AG10803 (cell line): ENCODE measurements at places on chromosomes 16 and 17.

DNA sequence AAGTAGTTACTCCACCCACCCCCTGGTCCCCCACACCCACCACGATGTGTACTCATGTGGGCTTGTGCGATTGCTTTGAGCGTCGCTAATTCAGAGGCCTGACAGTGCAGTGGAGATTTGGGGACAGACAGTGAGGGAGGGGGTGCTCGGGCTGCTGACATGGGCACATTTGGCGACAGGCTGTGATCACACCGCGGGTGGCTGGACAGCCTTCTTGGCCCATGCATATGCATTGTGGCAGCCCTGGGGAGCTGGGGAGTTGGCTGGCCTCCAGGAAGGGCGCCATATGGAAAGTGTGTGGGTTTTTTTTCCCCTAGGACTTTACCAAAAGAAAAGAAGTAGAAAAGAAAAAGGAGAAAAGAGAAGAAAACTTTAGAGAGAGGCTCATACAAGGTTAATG is 275.5 kb upstream of the N4BP1 start:
- DNase-seq, result no peak

- DNase-seq, result no peak
Measured at GRCh38 chr17:39662551-39663339, 2.4 kb upstream of the TCAP start.

GRCh38 chr16:72952404-72952803 is 95.5 kb downstream of the ZFHX3 start:
- no peak for DNase-seq

- no peak for DNase-seq
Measured at GRCh38 chr16:1858189-1858865, 13.6 kb downstream of the MEIOB start.

DNA sequence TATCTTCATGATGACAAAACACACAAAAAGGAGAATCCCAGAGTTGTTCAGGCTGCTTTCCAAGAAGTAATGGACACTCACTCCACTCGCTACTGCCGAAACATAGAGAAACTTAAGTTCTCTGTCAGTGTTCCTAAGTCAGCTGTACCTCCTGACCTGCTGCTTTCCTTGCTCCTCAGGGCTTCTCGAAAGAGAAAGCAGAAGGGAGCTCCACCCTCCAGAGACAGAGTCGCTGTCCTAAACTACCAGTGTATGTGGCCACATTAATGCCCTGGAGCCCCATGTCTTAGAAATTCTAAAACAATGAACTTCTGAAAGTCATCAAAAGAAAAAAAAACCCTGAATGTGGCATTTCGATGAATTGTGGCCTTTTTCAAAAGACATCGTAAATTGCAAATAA is 390.8 kb upstream of the MON1B start:
- DNase-seq, result no peak

GRCh38 chr17:46876353-46876887 is 25.0 kb downstream of the WNT9B start:
- no peak for DNase-seq

DNA sequence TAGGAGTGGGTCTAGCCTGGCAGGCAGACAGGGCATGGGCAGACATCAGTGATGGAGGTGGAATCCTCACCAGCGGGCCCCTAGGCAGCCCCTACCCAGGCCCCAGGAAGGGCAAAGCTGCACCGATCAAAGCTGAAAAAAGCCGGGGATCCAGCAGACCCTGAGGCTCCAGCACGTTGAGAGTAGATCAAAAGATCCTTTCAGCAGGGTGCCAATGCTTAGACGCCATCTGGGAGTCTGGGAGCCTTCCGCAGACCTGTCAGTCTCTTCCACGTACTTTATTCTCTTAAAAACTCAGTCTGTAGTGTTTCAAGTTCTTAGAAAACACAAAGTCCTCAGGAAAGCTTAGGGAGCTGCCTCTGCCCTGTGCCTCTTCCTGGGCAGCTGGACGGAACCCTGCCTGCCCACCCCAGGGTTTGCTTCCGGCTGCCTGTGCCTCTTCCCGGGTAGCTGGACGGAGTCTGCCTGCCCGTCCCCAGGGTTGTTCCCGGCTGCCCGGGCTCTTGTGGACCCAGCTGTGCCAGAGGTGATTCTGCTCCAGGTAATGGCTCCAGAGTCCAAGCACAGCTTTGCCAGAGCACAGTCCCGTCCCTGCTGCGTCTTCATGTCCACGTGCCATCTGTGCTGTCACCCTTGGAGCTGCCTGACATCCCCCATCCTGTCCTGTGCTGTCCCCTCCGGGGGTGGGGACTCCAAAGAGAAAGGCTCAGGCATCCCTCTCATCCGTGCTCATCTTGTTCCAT is 50.8 kb upstream of the PVALEF start:
- no peak for DNase-seq

GRCh38 chr16:49273771-49274170 is 7.9 kb downstream of the CBLN1 start:
- DNase-seq, result no peak

DNA sequence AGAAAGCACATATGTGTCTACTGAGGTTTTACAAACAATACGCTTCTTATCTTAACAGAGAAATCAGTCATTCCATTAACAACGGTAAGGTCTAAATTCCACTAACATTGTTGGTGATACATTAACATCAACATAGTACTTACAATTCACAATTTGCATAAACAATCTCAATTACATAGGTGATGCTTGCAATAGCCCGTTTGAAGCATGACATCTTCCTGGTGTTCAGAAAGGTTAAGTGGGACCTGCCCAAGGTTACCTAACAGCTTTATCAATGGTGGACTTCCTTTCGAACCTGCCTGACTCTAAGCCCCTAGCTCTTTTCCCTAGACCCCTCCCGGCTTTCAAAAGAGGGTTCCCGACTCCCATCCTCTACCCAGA is 699 bp downstream of the FAM222B start:
- no peak for DNase-seq

- no peak for DNase-seq
Measured at GRCh38 chr16:84489131-84489530, 15.3 kb downstream of the MEAK7 start.

- DNase-seq, result no peak
Measured at GRCh38 chr16:24759006-24759405, 29.6 kb downstream of the TNRC6A start.

DNA sequence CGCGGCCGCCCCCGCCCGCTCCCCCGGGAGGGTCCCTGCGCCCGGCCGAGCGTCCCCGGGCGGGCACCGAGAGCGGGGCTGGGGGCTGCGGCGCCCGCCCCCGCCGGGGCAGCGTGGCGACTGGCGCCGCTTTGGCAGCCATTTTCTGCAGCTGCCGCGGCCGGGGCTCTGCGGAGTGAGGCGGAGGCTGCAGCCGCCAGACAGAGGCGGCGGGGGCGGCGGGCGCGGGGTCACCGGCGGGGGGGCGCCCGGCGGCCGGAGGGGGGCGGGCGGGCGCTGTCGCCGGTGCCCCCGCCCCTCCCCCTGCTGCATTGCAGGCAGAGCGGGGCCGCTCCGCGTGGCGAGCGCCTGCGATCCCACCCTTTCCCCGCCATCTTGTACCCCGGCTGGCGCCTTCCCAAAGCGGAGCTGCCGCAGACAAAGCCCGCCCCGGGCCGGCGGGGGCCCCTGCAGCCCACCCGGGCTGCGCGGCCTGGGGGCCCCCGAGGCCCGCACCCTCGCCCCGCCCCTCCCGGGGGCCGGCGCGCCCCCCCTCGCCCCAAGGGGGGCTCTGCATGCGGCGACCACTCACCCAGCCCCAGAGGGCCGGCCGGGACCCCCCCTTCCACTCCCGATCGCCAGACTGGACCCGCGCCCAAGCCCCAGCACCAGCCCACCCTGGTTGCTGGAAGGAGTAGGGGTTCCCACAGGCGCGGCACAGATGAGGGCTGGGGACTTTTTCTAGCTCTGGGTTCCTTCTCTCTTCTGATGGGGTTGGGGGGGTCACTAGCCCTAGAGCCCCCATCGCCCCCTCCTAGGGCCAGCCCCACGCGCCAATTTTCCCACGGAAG is 16.6 kb upstream of the CBX8 start:
- no peak for DNase-seq

DNA sequence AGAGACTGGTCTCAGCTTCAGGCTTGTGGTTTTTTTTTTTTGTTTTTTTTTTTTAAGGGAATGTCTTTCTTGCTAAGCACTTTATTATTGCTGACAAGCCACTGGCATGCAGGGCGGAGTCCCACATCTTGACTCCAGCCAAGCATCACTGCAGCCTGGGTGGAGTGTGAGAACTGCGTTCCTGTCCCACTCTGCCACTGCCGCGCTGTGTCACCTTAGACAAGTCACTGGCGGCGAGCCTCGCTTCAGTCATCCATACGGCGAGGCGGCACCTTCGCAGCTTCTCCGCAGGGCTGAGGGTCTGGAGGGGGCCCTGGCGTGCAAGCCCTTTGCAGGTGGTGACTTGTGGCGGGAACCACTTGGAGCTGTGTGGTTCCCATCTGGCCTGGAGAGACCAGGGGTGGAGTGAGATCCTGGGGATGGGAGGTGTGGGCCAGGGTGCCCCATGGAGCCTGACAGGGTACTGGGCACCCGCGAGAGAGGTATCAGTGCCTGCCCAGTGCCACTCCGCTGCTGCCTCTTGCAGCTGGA is 99.1 kb upstream of the CIBAR2 start:
- peak; percentile 91 for DNase-seq

DNA sequence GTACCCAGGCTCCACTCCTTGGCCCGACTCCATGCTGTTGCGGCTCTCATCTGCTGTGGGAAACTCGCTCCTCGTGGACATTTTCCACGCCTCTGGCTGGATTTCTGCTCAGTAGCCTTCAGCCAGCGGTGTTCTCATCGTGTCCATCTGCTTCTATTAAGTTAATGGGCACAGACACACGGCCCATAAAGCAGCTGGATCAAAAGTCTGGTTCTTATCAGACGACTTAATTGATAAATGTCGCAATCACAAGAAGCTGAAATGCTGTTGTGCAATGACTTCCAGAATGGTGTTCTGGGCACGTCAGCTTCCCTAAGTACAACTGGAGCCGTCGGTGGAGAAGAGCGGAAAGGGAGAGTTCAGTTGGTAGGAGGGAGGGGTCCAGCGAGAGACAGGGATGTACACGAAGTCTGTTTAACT is 211.7 kb upstream of the CHMP6 start:
- DNase-seq, result peak; percentile 91

- no peak for DNase-seq
Measured at GRCh38 chr17:75763269-75763607, 1.8 kb downstream of the GALK1 start.

DNA sequence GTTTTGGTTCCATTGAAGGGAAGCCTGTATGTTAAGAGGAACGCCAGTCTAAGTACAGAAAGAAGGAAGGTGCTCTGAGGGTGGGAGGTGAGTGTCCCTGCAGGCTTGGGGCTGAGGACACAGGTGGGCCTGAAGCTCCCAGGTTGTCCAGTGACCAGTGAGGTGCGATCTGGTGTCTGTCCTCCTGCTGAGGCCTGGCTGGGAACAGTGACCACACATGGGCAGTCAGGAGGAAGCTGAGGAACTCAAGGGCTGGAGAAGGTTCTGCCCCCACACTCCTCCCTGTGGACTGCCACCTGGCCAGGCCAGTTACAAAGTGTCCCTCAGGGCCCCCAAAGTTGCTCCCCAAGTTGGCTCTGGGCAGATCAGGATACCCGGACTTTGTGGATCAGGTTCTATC is 102.1 kb downstream of the N4BP1 start:
- no peak for DNase-seq

DNA sequence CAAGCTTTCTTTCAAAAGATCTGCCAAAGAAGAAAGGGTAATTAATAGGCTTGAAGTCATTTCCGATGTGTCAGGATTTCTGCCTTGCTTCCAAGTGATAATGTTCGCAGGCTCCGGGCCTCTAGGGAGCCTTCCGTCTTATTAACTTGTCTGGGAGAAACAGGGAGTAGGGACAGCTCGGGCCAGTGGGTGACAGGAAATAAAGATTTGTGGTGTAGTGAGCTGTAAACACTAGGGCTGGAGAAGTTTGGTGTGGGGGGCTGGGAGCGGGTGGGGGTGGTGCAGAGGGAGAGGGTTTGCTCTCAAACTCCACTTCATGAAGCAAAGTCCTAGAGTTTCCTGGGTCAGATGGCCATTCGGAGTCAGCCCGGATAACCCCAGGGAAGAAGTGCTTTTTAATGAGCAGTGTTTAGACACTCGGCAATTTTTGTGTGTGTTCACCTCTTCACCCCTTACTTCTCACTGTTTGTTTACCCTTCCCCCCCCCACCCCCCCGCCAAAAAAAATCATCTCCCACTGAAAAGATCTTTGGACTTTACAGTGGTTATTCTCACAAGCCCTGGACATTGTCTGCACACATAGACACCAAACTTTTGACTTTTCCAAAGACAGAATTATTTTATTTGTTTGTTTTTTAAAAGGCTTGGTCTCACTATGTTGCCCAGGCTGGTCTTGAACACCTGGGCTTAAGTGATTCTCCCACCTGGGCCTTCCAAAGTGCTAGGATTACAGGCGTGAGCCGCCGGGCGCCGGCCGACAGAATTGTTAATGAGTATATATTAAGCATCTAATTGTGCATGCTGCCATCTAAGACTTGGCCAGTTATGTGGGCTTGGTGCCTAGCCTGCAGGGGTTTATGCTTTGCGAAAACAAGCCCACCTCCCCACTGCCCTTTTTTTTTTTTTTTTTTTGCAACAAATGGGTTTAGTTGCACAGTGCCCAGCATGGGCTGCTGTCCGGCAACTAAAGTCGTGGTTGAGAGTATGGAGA is 196.4 kb downstream of the CCDC182 start:
- DNase-seq, result no peak

- peak; percentile 89 for DNase-seq
Measured at GRCh38 chr17:10513299-10514067, 4.9 kb downstream of the MYH1 start.

- DNase-seq, result no peak
Measured at GRCh38 chr16:84072014-84072413, 29.4 kb upstream of the SLC38A8 start.

- no peak for DNase-seq
Measured at GRCh38 chr17:42118545-42118944, 2.6 kb downstream of the KAT2A start.
